ENCODE measurements at places on chromosomes 4 and X.

GRCh38 chrX:121733514-121733913, 686.1 kb downstream of the GLUD2 start:
- no peak for DNase-seq

DNA sequence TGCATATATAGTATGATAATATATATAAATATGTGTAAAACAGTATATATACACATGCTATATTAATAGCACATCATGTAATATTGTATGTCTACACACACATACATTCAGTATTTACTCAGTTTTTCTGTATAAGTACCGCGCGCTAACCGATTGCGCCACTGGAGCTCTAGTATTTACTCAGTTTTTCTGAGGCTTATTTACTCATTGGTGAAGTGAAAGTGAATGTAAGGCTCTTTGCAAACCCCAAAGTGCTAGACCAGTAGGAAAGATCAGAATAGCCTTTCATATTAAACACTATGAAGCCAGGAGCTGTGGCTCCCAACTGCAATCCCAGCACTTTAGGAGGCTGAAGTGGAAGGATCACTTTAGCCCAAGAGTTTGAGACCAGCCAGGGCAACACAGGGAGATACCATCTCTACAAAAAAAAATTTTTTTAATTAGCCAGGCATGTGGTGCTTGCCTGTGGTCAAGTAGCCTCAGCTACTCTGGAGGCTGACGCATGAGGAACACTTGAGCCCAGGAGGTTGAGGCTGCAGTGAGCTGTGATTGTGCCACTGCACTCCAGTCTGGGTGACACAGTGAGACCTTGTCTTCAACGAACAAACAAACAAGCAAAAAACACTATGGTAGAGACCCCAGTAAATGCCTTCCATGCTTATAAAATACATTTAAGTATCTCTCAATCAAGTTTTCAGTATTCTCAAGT, 125.8 kb downstream of the KIT start:
- no peak for DNase-seq

GRCh38 chrX:27966492-27966891, 14.8 kb downstream of the DCAF8L1 start:
- no peak for DNase-seq

- DNase-seq, result no peak
Measured at GRCh38 chr4:39312816-39313215, 53.3 kb downstream of the RFC1 start.

DNA sequence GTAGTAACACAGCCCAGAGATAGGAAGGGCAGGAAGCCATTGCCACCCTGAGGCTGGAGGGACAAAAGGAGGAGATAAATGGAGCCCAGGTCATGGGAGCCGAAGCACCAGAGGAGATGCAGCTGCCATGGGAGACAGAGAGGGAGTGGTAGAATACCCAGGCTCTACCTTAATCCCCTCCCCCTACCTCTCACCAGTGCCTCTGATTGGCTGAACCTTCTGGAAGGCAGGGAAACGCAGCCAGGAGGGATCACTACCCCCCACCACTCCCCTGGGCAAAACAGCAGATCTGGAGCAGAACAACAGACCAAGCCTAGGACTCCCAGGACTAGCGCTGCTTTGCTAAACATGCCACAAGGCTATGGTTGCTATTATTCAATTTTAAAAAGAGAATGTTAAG, 114.2 kb downstream of the ZNF827 start:
- DNase-seq, result no peak

GRCh38 chr4:88196013-88196365, 37.5 kb upstream of the ABCG2 start:
- no peak for DNase-seq

DNA sequence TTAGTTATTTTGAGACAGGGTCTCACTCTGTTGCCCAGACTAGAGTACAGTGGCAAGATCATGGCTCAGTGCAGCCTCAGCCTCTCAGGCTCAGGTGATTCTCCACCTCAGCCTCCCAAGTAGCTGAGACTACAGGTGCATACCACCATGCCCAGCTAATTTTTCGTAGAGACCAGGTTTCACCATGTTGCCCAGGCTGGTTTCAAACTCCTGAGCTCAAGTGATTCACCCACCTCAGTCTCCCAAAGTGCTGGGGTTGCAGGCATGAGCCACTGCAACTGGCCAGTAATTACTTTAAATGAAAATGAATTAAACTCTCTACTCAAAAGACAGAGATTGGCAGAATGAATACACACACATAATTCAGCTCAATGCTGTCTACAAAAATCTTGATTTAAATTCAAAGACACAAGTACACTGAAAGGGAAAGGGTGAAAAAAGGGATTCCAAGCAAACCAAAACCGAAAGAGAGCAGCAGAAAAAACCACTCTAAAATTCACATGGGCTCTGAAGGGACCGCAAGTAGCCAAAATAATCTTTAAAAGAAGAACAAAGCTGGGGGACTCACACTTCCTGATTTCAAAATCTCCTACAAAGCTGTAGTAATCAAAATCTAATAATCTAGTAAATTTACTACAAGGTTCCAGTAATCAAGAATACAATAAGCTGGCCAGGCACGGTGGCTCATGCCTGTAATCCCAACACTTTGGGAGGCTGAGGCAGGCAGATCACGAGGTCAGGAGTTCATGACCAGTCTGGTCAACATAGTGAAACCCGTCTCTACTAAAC, 11.8 kb upstream of the SPON2 start:
- no peak for DNase-seq

GRCh38 chr4:147674496-147674895, 9.5 kb downstream of the PRMT9 start:
- peak; percentile 25 for DNase-seq

GRCh38 chrX:55167124-55167803, 52.9 kb upstream of the PAGE5 start:
- DNase-seq, result no peak

DNA sequence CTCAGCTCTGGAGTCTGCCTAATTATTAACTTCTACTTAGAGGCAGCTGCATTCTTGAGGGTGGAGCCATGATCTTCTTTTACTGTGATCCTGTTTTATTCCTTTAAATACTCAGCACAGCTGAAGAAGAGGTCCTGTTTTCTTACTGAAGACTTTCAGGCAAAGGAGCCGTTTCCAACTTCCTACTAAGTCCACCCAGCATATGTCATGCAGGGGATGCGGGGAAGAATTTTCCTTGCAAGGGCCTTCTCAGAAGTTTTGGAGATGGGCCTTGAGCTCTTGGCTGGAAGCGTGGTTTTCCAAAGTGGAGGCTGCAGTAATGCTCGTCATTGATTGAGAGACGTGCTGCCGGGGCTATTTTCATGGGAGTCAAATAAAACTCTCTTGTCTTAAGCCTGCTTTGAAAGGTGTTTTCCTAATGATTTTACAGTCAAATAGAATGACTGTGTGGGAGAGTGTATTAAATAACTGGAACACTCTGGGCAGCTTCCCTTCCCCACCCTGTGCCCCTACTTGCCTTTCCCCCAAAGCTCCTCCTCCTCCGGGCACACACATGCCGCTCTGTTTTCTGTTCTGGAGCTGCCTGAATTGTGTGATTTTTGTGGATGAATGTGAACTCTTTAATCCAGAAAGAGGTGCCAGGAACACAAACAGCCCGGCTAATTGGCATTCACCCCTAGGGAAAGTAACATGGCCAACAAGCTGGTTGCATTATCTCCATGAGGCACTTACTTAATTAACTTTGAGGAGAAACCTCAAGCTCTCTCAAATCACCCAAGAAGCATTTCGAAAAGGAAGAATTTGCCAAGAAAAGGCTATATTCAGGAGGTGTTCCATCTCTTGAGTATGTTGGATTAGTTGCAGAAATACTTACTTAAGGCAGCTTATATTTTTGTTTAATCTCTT, 28.1 kb downstream of the FGF2 start:
- DNase-seq, result no peak

DNA sequence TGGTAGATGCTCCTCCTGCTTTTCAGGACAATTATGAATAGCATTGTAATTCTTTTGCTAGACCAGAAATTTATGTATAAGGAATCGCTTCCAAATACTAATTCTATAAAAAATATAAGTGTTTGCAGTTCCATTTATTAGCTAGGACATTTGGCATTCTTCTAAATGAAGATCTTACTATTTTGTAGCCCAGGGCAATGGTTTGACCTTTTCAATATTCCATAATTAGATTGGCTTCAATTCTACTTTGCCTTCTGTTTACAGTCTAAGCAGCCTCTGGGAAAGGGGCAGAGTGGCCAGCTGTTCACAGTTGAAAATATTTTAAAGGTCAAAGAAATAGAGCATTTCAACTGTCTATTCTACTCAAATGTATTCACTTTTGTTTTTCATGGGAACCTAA, 912.1 kb upstream of the GRIA3 start:
- DNase-seq, result no peak

GRCh38 chrX:40177942-40178715, 80.4 kb upstream of the BCOR start:
- DNase-seq, result no peak

- peak; percentile 33 for DNase-seq
Measured at GRCh38 chr4:184653650-184654049, 4.1 kb downstream of the PRIMPOL start.

GRCh38 chr4:89942811-89943210, 48.2 kb downstream of the MMRN1 start:
- no peak for DNase-seq
